ENCODE measurements at places on chromosomes 4 and X. TPM values are rescaled to one million over a fixed set of nuclear protein-coding genes. Genes with fewer than 3 reads are reported as not detected.

Gene ASMT
- total RNA-seq: not detected

DNA sequence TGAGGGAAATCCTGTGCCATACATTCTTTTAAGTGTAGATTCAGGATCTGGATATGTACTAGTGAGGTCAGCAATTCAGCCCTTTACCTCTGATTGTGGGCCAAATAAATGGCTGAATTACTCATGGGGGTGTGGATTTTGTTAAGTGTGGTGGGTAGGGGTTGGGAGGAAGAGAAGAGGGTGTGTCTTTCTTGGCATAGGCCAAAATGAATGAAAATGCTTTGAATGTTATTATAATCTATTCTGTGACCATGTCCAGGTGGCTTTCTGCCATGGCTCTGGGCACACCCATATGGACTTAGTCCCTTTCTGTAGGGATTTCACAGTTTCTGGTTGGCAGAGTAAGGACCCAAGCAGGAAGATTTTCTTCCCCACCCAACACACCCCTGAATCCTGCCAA lies 244.3 kb downstream of the CBR4 start:
- no peaks in the 10 kb centered on the region for H3K36me3 ChIP-seq
- peak overlapping the region; percentile 90 for H3K27ac ChIP-seq

Gene ETDA
- not detected for total RNA-seq

GRCh38 chr4:168451744-168452390 lies 28.4 kb downstream of the DDX60L start:
- H3K27ac ChIP-seq: no peak overlapping the region
- no peaks in the 10 kb centered on the region for H3K36me3 ChIP-seq
- H3K4me1 ChIP-seq: no peaks in the 10 kb centered on the region
- DNase-seq: no peak
- no peak overlapping the region for H3K4me3 ChIP-seq
- no peaks in the 10 kb centered on the region for H3K27me3 ChIP-seq

Gene SSX2B
- total RNA-seq: not detected

GRCh38 chrX:1239681-1240142 lies 27.3 kb upstream of the CRLF2 start:
- no peaks in the 10 kb centered on the region for H3K36me3 ChIP-seq
- no peak overlapping the region for H3K27ac ChIP-seq
- H3K4me3 ChIP-seq: no peak overlapping the region

DNA sequence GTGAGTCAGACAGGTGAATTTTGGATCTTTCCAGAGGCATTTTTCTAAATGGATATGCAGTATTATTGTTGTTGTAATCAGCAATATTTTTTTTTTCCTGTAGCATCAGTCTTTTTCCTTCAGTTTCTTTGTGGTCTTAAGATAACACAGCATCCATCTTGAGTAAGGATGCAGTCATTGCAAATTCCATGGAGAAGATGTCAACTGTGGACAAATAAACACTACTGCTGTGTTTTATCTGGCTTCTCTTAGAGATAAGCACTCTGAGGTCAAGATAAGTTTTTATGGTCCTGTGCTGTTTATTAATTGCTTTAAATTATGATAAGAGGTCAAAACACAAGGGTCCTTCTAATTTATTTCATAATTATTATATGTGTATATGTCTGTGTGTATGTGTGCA lies 1255.7 kb downstream of the ADGRL3 start:
- no peak overlapping the region for H3K4me3 ChIP-seq
- H3K27ac ChIP-seq: no peak overlapping the region
- H3K27me3 ChIP-seq: no peaks in the 10 kb centered on the region

DNA sequence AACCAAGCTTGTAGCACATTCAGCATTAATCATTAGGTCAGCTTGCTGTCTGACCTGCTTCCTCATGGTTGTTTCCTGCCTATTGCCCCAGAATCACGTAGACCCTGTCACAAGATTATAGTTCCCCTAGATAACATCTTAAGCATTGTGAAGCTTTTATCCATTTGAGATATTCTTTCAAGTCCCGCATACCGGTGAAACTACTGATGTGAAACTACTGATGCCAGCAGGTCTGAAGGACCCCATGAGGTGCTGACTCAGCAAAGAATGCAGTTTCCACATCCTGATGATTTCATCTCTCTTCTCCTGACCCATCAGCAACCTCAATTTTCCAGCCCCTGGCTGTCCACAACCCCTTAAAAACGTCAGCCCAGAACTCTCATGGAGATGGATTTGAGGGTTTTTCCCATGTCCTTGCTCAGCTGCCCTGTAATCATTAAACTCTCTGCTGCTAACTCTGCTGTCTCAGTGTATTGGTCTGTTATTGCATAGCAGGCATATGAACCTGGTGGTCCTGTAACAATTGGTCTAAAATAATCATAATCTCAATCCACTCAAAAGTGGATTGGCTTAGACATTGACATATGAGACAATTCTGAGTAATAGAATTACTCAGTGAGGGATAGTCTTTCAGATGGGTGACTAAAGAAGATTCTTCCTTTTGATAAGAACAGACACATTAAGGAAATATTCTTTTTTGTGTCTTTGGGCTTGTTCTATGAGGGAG lies 26.3 kb upstream of the UBA6 start:
- H3K4me1 ChIP-seq: no peaks in the 10 kb centered on the region
- no peak for DNase-seq
- H3K27ac ChIP-seq: no peak overlapping the region
- no peaks in the 10 kb centered on the region for H3K27me3 ChIP-seq
- no peaks in the 10 kb centered on the region for H3K36me3 ChIP-seq

DNA sequence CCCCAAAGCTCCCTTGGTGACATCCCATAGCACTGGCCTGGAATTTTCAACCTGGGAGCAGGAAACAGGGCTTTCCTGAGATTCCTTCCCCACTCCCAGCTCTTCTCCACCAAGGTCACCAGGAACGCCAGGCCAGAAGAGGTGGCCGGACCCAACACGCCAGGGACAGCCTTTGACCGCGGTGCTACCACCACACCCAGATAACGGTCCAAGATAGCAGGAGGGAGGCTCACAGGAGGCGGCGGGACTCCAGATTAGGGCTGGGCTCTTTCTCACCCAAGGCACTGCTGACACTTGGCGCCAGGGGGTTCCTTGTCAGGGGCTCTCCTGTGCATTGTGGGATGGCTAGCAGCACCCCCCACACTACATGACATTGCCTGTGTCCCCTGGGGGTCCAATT lies 22.9 kb downstream of the ZFYVE28 start:
- DNase-seq: no peak
- no peak overlapping the region for H3K27ac ChIP-seq
- H3K4me1 ChIP-seq: no peaks in the 10 kb centered on the region
- H3K36me3 ChIP-seq: no peaks in the 10 kb centered on the region
- H3K27me3 ChIP-seq: no peaks in the 10 kb centered on the region

GRCh38 chr4:88522702-88523324 lies 763 bp downstream of the PYURF start:
- no peaks in the 10 kb centered on the region for H3K36me3 ChIP-seq
- peak overlapping the region; percentile 78 for H3K4me3 ChIP-seq
- no peaks in the 10 kb centered on the region for H3K4me1 ChIP-seq
- H3K27ac ChIP-seq: peak overlapping the region; percentile 93
- H3K27me3 ChIP-seq: no peaks in the 10 kb centered on the region

GRCh38 chr4:818106-818921 lies 7.6 kb downstream of the CPLX1 start:
- H3K27ac ChIP-seq: no peak overlapping the region
- H3K4me1 ChIP-seq: no peaks in the 10 kb centered on the region
- no peak overlapping the region for H3K4me3 ChIP-seq
- H3K36me3 ChIP-seq: no peaks in the 10 kb centered on the region

DNA sequence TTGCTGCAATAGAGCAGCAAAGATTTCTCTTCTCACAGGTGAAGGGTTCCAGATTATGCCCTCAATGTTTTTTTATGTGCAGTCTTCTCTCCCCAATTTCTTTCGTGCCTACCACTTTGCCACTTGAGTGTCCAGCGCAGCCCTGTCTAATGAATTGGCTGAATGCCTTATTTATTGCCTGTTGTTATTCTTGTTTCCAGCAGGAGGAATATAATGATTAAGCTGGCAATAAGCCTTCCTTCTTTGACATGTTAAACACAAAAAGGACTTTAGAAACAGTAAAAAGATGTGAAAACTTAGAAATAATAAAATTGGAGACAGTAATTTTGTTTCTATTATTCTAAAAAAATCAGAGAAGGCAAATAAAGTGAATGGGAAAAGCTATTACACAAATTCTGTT lies 34.6 kb upstream of the FRAS1 start:
- H3K4me1 ChIP-seq: no peaks in the 10 kb centered on the region
- no peaks in the 10 kb centered on the region for H3K27me3 ChIP-seq
- DNase-seq: no peak

Gene FAM241A
- total RNA-seq: 3.0 TPM

GRCh38 chr4:136934601-136935000 lies 597.7 kb downstream of the PCDH18 start:
- DNase-seq: no peak
- H3K27ac ChIP-seq: no peak overlapping the region
- no peaks in the 10 kb centered on the region for H3K36me3 ChIP-seq
- H3K4me3 ChIP-seq: no peak overlapping the region
- H3K27me3 ChIP-seq: no peaks in the 10 kb centered on the region
- no peaks in the 10 kb centered on the region for H3K4me1 ChIP-seq

DNA sequence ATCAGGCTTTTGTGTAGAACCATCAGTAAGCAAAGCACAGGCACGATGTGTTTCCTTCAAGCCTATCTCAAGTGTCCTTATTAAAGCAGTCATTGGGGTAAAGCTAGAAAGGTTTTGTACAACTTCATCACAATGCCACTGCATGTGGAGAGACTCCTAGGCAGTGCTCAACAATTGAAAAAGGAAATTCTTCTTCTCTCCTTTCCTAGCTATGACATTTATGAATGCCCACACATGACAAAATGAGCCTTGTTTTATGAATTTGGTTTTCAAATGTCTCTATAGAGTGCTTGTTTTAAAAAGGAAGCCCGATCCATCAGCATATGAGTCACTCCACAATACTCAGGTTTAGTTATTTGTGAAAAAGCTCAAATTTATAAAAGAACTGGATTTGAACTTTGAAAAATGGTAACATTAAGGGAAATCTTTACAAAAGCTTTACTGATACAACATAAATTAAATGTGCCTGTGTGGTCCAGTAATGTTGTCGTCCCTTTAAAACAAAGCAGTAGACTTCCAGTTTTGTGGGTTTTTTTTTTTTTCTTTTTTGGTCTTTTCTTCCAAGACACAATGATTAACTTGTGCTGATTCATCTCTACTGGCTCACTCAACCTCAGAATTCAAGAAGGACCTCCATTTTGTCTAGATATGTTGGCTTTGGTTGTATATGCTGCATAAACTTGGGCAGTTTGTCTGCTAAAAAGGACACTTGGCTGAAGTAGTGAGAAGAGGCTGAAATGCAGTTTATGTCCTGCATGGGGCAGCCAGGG lies 273.8 kb downstream of the GASK1B start:
- no peak for DNase-seq
- H3K4me3 ChIP-seq: no peak overlapping the region
- H3K27ac ChIP-seq: peak overlapping the region; percentile 11
- H3K27me3 ChIP-seq: no peaks in the 10 kb centered on the region
- H3K4me1 ChIP-seq: no peaks in the 10 kb centered on the region

Gene ITGB1BP2
- 15.9 TPM for total RNA-seq

- no peak for DNase-seq
- H3K36me3 ChIP-seq: no peaks in the 10 kb centered on the region
- no peaks in the 10 kb centered on the region for H3K27me3 ChIP-seq
- no peaks in the 10 kb centered on the region for H3K4me1 ChIP-seq
Observed at GRCh38 chr4:175953960-175954521, 111.6 kb upstream of the WDR17 start.

Gene NXF2
- not detected for total RNA-seq

Gene PPEF2
- total RNA-seq: not detected

- no peaks in the 10 kb centered on the region for H3K4me1 ChIP-seq
- H3K4me3 ChIP-seq: no peak overlapping the region
- H3K27ac ChIP-seq: no peak overlapping the region
- no peak for DNase-seq
- no peaks in the 10 kb centered on the region for H3K27me3 ChIP-seq
- no peaks in the 10 kb centered on the region for H3K36me3 ChIP-seq
Observed at GRCh38 chr4:10571909-10572308, 112.7 kb downstream of the CLNK start.

DNA sequence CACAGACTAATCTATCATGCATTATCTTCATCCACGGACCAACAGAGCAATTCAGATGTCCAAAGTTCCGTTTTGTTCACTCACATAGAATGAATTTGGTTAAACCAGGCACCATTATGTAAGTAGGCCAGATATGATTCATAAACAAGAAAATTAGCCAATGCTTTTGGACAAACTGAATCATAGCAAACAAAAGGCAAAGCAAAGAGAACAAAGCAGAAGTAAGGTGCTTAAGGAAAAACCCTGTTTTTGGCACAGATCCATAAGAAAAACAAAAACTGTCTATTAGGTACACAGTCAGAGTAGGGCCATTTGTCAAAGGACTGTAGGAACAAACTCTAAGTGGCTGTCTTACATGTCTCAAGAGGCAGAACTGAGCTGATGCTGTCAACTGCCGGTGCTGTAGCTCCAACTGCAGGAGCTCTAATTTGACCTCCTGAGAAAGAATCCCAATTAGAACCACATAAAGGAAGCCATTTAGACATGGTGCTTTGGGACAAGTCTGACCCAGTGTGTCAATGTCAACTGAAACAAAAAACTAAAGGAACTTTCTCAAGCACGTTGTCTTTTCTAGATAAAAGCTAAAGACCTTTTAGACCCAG lies 146.7 kb downstream of the COL25A1 start:
- no peak overlapping the region for H3K27ac ChIP-seq
- H3K36me3 ChIP-seq: no peaks in the 10 kb centered on the region
- no peaks in the 10 kb centered on the region for H3K27me3 ChIP-seq
- no peak overlapping the region for H3K4me3 ChIP-seq
- H3K4me1 ChIP-seq: no peaks in the 10 kb centered on the region
- no peak for DNase-seq

GRCh38 chr4:174279433-174280155 lies 3.9 kb downstream of the FBXO8 start:
- no peak overlapping the region for H3K27ac ChIP-seq
- H3K27me3 ChIP-seq: no peaks in the 10 kb centered on the region
- no peak for DNase-seq
- peaks cover 13% of the 10 kb centered on the region for H3K4me1 ChIP-seq

DNA sequence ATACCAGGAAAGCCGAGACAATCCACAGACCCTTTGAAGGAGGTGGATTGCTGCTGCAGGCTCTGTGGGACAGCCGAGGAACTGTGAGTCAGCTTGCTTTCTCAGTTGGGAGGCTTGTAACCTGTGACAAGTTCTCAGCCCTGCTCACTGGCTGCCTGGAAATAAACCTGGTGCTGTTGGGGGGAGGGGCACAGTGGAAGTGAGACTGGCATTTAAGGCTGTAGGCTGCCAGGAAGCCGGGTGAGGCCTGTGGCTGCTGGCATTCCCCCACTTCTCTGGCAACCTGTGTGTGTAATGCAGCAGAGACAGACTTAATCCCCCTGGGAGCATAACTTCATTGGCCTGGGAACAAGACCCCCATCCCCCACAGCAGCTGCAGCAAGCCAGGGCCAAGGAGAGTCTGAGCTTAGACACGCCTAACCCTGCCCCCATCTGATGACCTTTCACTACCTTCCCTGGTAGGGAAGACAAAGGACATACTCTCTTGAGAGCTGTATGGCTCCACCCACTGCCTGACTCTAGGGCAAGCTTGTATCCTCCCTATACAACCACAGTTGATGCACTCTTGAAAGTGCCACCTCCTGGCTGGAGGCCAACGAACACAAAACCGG lies 64.1 kb downstream of the ALPK1 start:
- no peaks in the 10 kb centered on the region for H3K27me3 ChIP-seq
- H3K4me1 ChIP-seq: no peaks in the 10 kb centered on the region
- no peak overlapping the region for H3K27ac ChIP-seq

GRCh38 chr4:145484225-145484846 lies 2.7 kb downstream of the SMAD1 start:
- H3K4me3 ChIP-seq: no peak overlapping the region
- DNase-seq: no peak
- H3K36me3 ChIP-seq: no peaks in the 10 kb centered on the region
- peak overlapping the region; percentile 99 for H3K27ac ChIP-seq
- H3K4me1 ChIP-seq: peaks cover 11% of the 10 kb centered on the region
